CD4-positive, alpha-beta T cell treated with Interleukin-17A for 1 hour (primary cell): ENCODE measurements at places on chromosomes 13 and 19.
A peak's percentile ranks its signal among the peaks of the same experiment; 100 is the strongest.

GRCh38 chr19:7830272-7830771 lies 304 bp downstream of the EVI5L start:
- no peak for DNase-seq

DNA sequence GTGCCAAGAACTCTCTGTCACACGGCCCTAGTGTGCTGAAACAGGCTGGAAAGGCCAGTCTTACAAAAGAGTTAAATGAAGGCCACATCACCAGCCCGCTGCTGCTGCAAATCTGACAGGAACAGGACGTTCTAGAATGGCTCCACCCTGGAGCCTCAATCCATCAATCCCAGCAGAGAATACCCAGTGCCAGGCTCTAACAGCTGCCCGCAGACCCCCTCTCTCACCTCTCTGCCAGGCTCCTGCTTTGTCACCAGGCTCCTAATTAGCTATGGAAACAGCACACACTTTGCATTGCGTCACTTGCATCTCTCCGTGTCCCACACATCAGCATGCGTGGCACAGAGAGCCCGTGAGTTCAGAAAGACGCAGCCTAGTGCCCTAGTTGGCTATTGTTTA lies 314.1 kb downstream of the FOXO1 start:
- no peak for DNase-seq

GRCh38 chr13:98405107-98405571 lies 171.8 kb downstream of the STK24 start:
- DNase-seq: no peak

DNA sequence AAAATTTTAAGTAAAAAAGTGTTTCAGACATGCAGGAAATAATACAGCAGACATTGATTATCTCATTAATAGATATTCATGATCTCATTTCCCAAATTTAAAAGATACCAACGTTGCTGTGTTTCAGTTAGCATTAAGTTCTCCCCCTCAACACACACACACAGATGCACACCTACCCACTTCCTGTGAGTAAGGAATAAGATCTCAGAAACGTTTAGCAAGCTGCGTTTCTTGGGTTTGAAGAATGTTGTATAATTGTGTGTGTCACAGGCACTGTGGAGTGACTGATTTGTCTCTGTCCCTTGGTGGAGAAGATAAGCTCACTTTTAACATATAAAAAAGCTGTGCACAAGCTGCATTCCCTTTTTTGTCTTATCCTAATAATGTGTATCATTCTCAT lies 196.8 kb downstream of the PDS5B start:
- DNase-seq: peak; percentile 35

DNA sequence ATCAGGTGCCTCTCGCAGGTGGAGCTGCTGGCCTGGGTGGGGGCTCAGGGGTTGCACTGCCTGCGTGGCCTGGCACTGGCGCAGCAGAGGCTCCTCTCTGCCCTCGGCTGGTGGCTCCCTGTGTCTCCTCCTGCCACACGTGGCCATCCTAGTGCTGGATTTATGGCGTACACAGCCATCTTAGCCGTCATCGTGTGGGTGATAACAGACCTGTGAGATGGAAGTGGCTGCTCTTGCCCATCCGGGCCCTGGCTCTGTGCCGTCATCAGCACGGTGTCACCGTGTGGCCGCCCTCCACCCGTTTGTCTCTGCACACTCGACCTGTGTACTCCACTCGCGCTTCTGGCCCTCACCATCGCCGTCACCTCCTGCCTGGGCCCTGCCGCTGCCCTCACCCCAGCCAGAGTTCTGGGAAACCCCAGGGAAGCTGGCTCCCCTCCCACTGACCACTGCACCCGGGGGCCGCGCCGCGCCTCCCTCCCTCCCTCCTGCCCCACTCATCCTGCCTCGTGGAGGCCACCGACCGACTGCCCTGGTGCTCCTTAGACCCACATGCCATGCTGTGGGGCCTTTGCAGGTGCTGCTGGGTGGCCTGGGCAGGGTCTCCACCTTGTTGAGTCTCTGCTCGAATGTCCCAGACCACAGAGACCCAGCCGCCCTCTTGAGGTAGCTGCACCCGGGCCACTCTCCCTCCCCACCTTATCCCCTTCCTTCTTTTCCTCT lies 29.5 kb downstream of the TMEM255B start:
- DNase-seq: no peak

GRCh38 chr13:91894316-91894715 lies 495.9 kb downstream of the GPC5 start:
- no peak for DNase-seq

- no peak for DNase-seq
These were observed 1.6 kb downstream of the METTL21C start for GRCh38 chr13:102693250-102693649.
